ENCODE measurements at places on chromosomes 3 and 15. TPM values are rescaled to one million over a fixed set of nuclear protein-coding genes. Genes with fewer than 3 reads are reported as not detected.

Gene SNX22
- 0.35 TPM for total RNA-seq

Gene MYL3
- total RNA-seq, result not detected

Gene SLC2A2
- not detected for total RNA-seq

Gene ATP13A3
- 82.0 TPM for total RNA-seq

Gene CAMP
- total RNA-seq, result not detected

Gene FBXL2
- total RNA-seq, result not detected

Gene FBXO40
- total RNA-seq, result not detected

Gene GCSAM
- 9.5 TPM for total RNA-seq

Gene FANCD2OS
- total RNA-seq, result not detected

Gene ZNF660
- total RNA-seq, result 0.18 TPM

Gene GREM1
- total RNA-seq, result not detected

Gene LMCD1
- 2.3 TPM for total RNA-seq
